ENCODE measurements at places on chromosomes 6 and 20.

- no peak for DNase-seq
Observed at GRCh38 chr6:2763876-2764540, 1.2 kb upstream of the WRNIP1 start.

DNA sequence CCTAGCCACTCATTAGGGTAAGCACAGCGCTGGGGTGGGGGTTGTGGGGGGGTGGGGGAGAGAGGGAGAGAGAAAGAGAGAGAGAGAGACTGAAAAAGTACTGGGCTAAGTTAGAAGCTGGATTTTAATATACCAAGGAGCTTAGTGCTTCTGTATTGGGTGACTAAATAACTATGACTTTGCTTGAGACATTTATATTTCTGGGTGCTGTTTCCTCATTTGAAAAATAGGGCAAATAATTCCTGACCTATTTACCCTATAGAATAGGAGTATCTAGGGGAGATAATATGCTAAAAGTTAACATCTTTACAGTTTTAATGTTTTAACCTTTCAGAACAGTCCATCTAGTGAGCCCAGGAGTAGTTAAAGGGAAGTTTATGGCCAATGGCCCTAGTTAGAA is 7.7 kb downstream of the NKAIN2 start:
- DNase-seq, result no peak

- no peak for DNase-seq
Observed at GRCh38 chr20:61577065-61577464, 325.0 kb downstream of the CDH4 start.

DNA sequence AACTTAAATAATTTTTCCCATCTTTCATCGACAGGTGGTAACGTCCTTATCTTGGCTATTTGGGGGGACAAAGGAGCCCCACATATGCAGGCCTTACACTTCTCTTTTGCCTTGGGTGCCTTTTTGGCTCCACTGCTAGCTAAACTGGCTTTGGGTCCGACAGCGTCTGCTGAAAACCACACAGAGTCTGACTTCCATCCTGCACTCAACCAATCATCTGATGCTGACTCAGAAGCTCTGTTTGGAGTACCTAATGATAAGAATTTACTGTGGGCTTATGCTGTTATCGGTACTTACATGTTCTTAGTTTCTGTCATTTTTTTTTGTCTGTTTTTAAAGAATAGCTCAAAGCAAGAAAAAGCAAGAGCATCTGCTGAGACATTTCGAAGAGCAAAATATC is 178.5 kb downstream of the SLC16A10 start:
- no peak for DNase-seq

DNA sequence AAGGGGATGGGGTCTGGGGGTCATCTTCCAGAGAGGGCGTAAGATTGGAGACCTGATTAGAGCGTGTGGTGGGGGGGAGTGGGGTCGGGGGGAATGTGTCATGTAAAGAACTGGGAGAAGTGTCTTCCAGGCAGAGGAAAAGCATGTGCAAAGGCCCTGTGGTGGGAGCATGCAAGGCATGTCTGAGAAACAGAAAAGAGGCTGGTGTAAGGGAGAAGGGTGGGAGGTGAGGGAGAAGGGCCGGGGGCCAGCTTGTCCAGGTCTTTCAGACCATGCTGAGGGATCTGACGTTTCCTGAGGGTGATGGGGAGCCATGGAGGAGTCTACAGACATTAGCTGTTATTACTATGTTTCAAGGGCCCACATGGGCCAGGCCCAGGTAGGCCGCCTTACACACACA is 30.4 kb upstream of the FKBP1A start:
- DNase-seq, result no peak

DNA sequence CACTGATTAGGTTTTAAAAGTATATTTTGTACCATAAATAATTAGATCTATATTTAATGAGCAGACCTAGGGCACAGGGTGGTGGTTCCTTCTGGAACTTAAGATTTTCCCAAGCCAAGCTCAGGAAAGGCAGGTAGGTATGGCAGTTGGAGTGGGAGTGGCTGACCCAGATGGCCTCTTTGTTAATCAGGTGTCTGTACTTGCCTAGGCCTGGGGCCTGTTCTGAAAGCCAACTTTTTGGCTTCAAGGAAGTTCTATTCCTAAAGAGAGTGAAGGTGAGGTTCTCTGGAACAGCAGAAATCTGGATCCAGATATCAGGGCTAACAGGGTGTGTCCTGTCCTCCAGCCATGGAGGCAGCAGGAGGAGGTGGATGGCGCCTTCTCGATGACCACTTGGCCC is 44.9 kb downstream of the VEGFA start:
- DNase-seq, result no peak

- no peak for DNase-seq
Observed at GRCh38 chr6:2508071-2508470, 242.7 kb downstream of the MYLK4 start.

- DNase-seq, result no peak
Observed at GRCh38 chr6:139920027-139920775, 545.8 kb upstream of the CITED2 start.

- no peak for DNase-seq
Observed at GRCh38 chr20:3658716-3659491, 4.3 kb downstream of the GFRA4 start.

- no peak for DNase-seq
Observed at GRCh38 chr6:49849213-49849907, 17.0 kb downstream of the CRISP1 start.

- DNase-seq, result no peak
Observed at GRCh38 chr6:115932481-115932880, 128.2 kb downstream of the FRK start.

GRCh38 chr20:1509237-1509636 is 18.0 kb upstream of the SIRPB2 start:
- DNase-seq, result peak; percentile 40

- no peak for DNase-seq
Observed at GRCh38 chr20:61682996-61683681, 382.5 kb downstream of the TAF4 start.

GRCh38 chr6:11785415-11785773 is 6.8 kb upstream of the ADTRP start:
- no peak for DNase-seq

- no peak for DNase-seq
Observed at GRCh38 chr6:110307368-110307767, 50.8 kb downstream of the METTL24 start.

Data from CD4-positive, alpha-beta T cell treated with Interleukin-1 beta for 1 hour (primary cell).